Jurkat, Clone E6-1 (cell line): ENCODE measurements at places on chromosomes 12 and 14.

- no peak for DNase-seq
Observed at GRCh38 chr12:39617887-39618286, 1.7 kb downstream of the ABCD2 start.

- no peak for DNase-seq
Observed at GRCh38 chr12:124592050-124592449, 24.6 kb upstream of the NCOR2 start.

- DNase-seq = no peak
Observed at GRCh38 chr12:130827432-130827831, 11.6 kb downstream of the STX2 start.

DNA sequence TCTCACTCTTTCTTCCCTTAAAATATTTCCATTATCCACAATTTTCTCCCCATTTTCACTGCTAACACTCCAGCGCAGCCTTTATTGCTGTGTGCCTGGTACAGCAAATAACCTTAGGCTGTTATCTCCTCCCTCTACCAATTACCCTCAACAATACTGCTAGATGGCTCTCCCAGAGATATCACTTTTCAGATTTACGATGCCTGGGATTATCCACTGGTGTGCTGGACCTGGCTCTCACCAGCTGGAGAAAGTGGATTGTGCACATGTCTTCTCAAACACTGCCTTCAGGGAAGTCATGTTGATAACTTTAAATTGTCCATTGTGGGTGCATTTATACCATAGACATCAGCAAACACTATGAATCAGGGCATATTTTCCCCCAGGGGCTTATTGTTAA, 101.9 kb upstream of the ADAMTS20 start:
- no peak for DNase-seq
